ENCODE measurements at places on chromosomes 12 and 14. TPM values are rescaled to one million over a fixed set of nuclear protein-coding genes. Genes with fewer than 3 reads are reported as not detected.

Gene COX8C
- total RNA-seq, result not detected

Gene FOXG1
- total RNA-seq, result 0.20 TPM

Gene KLRF1
- total RNA-seq, result not detected

Gene KLRC1
- total RNA-seq, result not detected

Gene KRT82
- total RNA-seq, result not detected

Gene SSTR1
- not detected for total RNA-seq

Gene AQP6
- total RNA-seq, result not detected

Gene VDR
- total RNA-seq, result 3.0 TPM

Gene RIC8B
- 9.9 TPM for total RNA-seq

Gene KRT80
- 41.2 TPM for total RNA-seq

Gene SERPINA10
- 0.05 TPM for total RNA-seq

Measured in A549 treated with Hydrocortisone at 1 μM for 4 hours (cell line).